ENCODE measurements at places on chromosomes 5 and 9.

GRCh38 chr9:77561331-77562018 lies 86.6 kb downstream of the GNA14 start:
- DNase-seq: no peak

- no peak for DNase-seq
Observed at GRCh38 chr5:166127766-166128570, 2163.5 kb upstream of the WWC1 start.

DNA sequence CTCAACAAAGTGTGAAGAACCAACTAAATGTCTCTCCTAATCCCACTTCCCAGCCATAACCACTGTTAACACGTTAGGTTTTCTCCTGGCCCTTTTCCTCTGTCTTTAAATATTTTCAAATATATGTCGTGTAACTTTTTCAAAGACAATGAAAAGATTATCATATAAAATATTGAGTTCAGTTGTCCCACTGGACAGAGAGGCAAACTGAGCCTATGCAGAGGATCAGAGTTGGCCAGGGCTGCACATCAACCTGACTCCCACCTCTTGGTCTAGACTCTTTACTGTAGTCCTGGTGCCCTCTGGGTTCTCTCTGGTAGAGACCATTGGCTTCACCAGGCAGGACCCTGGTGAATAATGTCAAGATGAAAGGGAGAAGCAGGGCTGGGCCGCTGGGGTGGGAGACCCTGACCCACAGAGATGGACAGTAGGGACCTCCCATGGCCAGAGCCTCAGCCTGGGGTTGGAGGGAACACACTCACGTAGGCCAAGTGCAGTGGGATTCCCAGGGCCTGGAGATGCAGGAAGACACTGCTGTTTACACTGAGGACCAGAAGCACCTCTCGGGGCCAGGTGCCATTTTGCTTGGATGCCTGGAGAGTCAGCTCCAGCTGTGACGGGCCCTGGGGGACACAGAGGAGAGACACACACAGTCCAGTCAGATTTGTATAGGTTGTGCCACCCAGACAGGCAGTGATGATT lies 25.1 kb downstream of the ENG start:
- DNase-seq: no peak

DNA sequence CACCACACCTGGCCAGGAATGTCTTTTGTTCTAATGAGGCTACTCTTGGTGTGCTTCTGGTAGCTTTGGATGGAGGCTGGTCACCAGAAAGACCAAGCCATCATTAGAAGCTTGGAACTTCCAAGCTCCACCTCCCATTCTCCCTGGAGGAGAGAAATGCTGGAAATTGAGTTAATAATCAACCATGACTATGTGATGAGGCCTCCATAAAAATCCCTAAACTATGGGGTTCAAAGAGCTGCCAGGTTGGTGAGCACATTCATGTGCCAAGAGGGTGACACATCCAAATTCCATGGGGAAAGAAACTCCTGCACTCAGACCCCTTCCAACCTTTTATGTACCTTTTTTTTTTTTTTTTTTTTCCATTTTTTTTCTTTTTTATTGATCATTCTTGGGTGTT lies 105.5 kb upstream of the SPATA31C2 start:
- no peak for DNase-seq

DNA sequence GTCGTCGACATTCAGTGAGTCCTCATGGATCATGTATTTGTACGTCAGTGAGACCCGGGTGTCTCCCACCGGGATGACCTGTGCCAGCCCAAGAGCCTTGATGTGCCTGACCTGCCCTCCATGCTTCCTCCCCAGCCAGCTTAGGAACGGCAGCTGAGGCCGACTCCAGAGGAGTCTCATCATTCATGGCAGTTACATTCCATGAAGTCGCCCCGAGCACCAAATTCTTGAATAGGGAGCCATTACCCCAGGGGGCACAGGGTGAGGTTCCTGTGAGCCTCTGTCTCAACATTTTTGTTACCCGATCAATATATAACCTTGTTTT lies 67.8 kb downstream of the ZNF354C start:
- no peak for DNase-seq

DNA sequence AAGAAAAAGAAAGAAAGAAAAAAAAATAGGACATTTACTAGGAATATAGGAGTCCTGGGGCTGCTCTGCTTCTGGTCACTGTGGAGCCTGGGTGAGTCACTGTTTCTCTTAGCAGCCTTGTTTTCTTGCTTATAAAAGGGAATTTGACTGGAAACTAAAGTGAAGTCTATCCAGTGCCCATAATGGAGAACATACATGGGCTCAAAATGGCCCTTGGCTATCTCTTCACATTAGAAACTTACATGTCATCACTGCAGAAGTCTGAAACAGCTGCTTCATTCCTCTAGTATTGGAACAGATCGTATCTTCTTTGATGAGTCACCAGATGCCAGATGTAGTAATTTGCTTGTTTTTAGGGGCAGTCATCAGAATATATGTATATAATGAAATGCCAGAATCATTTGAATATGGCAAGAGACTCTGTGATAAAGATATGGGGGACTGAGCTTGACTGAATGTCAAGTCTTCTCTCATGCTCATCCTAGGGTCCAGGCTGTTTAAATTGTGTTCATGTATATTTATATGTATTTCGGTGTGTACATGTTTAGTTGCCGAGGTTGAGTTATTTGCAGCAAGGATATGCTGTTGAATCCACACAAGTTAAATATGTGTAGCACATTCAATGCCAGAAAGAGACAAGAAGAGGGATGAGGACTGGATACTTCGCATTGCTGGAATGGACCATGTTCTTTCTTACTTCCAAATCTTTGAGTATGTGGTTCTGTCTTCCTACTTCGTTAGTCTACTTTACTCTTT lies 56.7 kb downstream of the SGCD start:
- DNase-seq: no peak

DNA sequence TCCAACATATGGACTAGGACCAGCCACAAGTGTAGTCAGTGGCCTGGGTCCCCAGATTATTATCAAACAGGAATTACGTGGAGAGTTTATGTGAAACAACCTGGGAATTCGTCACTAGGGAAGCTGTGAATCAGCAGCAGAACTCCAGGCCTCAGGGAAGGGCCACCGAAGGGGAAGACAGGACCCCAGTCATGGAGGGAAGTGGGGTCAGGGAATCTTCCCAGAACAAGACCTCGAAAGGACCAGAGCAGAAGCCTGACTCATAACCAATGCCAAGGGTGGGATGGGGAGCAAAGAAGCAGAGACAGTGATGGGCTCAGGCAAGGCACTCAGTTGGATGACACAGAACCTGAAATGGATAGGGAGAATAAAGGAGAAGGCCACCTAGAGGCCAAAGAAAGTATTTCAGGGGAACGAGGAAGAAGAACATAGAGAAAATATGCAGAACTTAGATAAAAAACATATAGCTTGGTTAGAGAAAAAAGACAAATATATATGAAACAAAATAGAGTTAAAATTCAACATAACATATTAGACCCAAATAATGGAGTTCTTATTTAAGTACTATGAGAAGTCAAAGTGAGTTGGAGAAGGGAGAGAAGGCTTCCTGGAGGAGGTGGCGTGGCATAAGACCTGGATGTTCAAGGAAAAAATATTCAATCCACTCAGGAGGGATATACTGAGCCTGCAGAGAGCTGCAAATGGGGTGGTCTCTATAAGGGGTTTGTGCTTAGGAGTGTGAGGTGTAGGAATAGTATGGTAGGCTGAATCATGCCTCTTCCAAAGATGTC lies 66.7 kb upstream of the CAST start:
- DNase-seq: no peak

- peak; percentile 27 for DNase-seq
Observed at GRCh38 chr5:178069909-178070308, 43.4 kb upstream of the N4BP3 start.

DNA sequence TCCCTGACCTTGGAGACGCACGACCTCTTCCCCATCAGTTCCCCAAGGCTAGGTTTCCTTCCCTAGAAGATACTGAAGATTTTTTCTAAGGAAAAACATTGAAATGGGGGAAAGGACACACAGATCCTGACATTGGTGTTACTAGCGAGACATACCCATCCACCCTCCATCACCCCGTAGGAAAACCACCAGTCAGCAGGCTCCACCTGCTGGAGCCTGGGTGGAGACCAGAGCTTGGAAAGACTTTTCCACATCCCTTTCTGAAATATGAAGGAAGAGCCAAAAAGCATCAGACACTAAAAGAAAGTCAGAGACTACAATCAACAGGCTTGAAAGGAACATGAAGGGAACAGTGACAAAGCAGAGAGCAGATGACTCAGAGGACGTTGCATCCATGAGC lies 638.0 kb downstream of the IRX1 start:
- no peak for DNase-seq

DNA sequence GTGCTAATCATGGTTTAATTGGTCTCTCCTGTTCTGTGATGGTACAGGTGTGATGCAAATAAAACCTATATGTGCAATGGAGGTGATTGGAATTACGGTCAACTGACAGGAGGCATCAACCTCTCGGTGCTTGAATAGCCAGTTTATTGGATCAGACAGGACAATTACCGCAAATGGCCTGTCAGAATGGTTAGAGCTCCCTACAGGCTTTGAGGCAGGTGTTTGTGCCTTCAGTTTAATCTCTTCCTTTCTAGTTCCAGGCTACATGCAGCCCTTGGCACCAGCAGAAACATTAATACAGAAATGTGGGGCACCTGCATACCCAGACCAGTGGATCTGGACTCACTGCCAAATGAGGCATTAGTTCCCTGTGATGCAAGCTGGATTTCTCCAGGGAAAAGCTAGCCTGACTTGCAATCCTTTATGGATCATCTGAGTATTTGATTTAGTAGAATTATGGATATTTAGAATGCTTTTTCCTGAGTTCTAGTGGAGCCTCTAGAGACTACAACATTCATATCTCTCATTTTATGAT lies 128.6 kb downstream of the MAT2B start:
- no peak for DNase-seq

DNA sequence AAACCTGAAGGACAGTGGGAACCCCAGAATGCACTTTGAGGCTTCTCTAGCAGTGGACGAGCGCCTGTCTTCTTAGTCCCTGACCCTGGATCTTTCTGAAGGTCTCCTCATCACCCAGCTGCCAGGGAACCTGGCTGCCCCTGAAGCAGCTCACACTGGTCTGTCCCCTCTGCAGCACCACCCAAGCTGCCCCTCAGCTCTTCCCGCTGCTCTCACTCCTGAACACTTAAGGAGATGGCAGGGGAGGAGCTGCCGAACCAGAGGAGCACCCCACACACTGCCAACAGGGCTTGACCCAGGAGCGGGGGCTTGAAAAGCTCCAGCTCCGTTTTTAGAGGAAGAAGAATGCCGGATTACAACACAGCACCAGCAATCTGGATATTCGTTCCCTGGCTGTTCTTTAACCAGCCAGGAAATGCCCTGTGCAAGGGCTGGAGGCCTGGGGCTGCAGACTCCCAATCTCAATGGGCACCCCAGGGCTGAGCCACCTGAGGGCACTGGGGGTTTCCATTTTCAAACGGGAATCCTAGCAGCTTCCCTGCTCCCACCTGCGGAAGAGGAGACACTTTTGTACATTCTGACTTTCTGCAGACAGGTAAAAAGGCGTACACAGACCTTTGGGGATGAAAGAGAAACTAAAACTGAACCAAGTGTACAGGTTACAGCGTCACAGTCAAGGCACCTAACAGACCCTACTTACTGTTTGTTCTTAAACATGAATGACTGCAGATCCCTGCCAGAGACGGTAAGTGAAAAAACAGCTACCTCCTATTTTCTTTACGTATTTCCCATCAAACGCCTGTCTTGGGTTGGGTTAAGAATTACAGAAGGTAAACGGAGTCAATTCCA lies 36.3 kb downstream of the GOLM1 start:
- no peak for DNase-seq

GRCh38 chr9:133050781-133051180 lies 11.0 kb upstream of the CEL start:
- no peak for DNase-seq

DNA sequence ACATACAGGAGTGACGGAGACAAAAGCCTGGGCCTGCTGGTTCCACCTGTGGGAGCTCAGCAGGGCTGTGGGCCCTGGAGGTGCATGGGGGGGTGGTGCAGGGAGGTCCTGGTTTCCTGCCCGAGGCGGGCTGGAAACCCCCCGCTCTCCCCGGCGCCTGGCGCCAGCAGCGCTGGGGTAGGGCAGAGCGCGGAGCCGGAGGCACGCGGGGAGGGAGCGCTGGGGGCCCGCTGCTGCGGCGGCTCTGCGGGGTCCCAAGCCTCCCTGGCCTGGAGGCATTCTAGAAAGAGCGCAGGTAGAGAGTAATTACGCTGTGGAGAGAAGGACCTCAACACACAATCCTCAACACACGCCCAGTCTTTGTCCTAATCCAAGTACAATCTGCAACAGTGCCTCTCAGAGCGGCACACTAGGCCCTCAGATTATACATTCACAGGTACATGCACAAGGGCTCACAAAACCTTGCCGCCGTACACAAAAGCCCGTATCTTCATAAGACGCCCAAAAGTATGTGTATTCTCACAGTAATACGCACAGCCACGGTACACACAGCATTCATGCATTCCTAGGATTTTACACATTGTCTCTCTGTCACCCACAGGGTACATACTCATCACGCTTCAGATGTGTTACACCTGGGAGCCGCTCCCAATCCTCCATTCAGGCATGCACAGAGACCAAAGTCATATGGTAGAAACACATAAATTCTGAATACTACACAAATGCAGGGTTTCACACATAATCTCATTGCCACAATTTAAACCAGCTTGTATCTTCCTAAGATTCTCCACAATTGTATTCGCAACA lies 2.1 kb upstream of the HAND1 start:
- DNase-seq: no peak

DNA sequence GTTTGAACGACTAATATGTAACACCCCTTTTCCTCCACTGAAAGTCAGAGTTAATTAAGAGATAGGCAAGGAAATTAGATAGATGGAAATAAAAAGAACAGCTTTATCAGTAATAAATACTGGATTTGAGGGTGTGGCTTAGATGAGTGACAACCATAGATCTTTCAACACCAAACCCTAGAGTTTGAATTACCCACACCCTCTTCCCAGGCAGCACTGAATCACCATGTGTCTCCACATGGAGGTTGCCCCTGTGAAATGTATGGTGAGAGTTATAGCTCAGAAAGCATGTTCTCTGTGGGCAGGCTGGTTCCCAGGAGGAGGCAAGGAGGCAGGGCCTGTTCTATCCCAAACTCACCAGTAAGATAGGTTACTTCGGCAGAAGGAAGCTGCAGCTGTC lies 69.7 kb downstream of the TMEM174 start:
- DNase-seq: no peak

GRCh38 chr5:97231025-97231636 lies 48.1 kb upstream of the RIOK2 start:
- DNase-seq: peak; percentile 25

GRCh38 chr5:168851902-168852321 lies 272.7 kb upstream of the PANK3 start:
- no peak for DNase-seq

DNA sequence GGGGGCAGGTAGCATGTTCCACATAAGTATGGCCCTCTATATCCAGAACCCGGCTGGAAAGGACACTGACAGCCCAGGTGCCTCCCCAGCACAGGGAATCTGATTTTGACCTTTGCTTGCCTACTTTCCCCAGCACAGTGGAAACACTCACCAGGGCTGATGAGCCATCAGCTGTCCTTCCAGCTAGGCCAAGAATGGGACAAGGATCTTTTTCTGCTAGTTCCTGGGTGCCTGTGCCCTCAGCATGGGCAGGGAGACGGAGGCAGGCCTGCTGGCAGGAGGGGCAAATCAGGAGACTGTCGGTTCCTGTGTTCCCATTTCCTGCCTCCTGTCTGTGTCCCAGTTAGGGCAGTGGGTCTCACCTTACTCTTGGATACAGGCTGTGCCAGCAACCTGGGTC lies 1.1 kb downstream of the CYFIP2 start:
- DNase-seq: no peak

GRCh38 chr5:154813736-154814135 lies 36.7 kb downstream of the FAXDC2 start:
- DNase-seq: no peak

All from nephron progenitor cell (in vitro differentiated cells).